ENCODE measurements at places on chromosomes 12 and 14.

DNA sequence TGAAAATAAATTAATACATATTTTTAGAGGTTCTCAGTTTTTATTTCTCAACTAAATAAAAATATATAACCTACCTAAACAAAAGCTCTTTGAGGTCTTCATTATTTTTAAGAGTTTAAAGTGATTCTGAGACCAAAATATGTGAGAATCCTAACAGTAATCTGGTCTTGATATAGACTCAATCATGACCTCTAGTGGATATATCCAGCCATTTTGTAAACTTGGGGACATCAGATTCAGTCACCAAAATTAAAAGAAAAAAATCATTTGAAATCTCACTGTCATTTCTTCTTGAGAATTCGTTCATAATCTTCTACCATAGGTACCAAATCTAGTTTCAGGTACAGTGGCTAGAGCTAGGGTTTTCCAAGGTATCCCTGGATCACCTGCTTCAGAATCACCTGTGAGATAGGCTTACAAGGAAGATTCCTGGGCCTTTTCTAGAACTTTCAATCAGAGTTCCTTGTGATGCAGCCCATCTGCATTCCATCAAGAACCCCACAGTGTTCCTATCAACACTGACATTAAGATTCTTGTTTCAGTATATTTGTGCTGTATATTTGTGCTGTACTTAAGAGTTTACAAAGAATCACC is 214.9 kb downstream of the ADAMTS20 start:
- no peak for DNase-seq

DNA sequence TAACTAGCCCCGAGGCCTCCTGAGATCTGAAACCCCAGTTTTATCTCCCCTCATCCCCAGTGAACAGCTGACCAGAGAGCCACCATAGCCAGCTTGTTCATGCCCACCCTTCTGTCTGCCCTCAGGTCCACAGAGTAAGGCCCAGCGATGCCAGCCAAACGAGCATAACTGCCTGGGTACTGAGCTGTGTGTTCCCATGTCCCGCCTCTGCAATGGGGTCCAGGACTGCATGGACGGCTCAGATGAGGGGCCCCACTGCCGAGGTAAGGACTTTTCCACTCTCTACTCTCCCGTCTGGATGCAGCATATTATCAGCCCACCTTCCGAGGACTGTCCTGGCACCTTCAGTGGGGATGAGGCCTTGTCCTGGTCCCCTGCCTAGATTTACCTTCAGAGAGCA is 6.2 kb downstream of the LRP1-AS start:
- DNase-seq, result no peak

- no peak for DNase-seq
Measured at GRCh38 chr12:1357711-1358110, 236.7 kb downstream of the FBXL14 start.

- DNase-seq, result peak; percentile 56
Measured at GRCh38 chr12:52251367-52252051, 18.5 kb downstream of the KRT7 start.

- DNase-seq, result no peak
Measured at GRCh38 chr14:102930138-102930752, 7.8 kb downstream of the AMN start.

- no peak for DNase-seq
Measured at GRCh38 chr14:62694075-62694474, 351.2 kb downstream of the KCNH5 start.

DNA sequence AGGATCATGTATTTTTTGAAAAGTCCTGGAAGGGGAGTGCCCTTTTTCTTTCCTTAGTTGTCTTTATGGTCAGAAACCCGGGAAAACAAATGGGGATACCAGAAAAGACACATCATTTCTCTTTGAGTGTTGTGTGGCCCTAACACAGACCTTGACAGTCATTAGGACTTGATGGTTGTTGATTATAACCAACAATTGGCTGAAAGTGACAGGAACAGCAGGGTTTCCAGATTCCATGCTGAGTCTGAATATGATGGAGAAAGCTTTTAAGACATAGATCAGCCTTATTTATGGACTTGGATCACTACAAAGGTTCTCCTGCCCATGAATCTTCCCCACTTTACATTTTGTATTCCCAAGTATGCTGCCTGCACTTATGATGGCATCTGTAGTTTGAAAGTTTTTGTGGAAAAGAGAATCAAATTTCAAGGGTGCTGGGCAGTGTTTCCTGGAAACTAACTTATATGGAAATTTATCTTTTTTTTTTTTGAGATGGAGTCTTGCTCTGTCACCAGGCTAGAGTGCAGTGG is 30.4 kb downstream of the POLR3B start:
- DNase-seq, result no peak

- no peak for DNase-seq
Measured at GRCh38 chr12:93137656-93138612, 208.8 kb upstream of the EEA1 start.

DNA sequence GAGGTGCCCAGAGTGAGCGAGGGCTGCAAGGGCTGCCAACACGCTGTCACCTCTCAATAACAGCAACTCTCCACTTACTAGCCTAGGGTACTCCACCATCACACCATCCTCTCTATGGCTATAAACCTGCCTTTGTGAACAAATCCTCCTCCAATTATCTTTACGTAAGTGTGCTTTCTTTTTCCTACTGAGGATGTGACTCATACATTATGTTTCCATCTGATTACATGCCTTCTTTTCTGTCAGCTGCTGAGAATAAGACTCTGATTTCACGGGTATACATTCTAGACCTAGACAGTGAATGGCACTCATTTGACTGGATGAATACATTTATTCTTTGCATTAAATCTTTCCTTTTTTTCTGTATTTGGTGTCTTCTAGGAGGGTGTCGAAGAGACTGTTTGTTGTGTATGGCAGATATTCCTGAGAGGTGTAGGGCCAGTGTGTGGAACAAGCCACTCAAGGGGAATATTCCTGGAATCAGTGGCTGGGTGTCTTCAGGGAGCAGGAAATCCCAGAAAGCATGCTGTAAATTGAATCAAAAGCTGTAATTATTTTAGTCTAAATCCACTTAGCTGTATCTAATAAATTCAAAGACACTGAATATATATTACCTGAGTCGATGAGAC is 327.3 kb upstream of the TMTC1 start:
- no peak for DNase-seq

DNA sequence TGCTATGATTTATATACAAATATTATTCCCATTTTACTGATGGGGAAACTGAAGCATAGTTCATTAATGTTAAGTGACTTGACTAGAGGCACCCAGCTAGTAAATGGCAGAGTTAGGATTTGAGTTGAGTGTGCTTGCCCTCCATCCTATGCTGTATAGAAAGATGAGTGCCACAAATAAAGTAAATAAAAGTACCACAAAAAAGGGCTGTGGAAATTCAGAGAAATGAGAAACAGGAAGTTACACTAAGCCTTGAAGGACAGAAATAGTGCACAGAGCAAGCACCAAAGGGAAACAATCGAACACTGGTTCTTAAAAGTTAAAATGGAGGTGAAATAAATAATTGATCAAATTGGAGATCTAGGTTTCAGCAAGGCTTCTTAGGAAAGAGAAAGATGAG is 9.2 kb upstream of the ABCD2 start:
- DNase-seq, result no peak

Data from activated effector memory CD4-positive, alpha-beta T cell treated with anti-CD3 and anti-CD28 coated beads, Interleukin-2, amount 50 U/mL, for 16 hours (primary cell).